ENCODE measurements at places on chromosomes 5 and 9.

- no peak for DNase-seq
These were observed 7.6 kb upstream of the OTULIN start for GRCh38 chr5:14656898-14657297.

- DNase-seq, result no peak
These were observed 84.1 kb downstream of the PTPDC1 start for GRCh38 chr9:94168203-94169000.

- no peak for DNase-seq
These were observed 85.5 kb upstream of the MARCHF11 start for GRCh38 chr5:16265141-16265540.

DNA sequence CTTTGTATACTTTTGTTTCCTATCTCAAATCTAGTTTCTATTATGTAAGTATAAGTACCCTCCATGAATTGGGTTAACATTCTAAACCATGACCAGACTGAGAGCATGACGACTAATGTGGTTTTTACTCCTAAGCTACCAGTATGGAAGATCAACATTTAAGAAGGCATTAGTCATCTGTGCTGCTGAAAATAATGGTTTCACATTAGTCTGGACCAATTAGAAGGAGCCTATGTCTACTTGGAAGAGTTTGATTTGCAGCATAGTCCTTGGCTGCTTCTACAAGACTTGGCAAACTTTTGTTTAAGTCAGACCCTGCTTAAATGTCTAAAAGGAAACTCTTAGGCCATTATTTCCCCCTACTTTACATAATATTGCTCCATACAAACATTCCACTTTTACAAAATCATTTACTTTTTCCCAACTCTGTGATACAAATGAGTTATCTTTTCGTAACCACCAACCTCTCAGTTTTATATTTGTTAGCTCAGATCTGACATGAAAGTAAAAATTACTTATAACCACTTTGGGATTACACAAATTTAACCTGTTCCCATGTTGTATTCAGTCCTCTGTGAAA is 186.7 kb downstream of the COMMD10 start:
- no peak for DNase-seq

DNA sequence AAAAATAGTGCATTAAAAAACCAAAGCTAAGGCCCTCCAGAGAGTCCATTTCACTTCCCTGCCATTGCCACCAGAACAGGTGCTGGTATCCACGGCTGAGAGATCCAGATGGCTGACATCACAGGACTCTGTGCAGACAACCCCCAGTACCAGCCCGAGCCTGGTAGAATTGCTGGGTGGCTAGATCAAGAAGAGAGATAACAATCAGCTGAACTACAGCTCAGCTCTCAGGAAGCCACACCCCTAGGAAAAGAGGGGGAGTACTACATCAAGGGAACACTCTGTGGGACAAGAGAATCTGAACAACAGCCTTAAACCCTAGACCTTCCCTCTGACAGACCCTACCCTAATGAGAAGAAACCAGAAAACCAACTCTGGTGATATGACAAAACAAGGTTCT is 73.8 kb upstream of the SLIT3 start:
- DNase-seq, result no peak

DNA sequence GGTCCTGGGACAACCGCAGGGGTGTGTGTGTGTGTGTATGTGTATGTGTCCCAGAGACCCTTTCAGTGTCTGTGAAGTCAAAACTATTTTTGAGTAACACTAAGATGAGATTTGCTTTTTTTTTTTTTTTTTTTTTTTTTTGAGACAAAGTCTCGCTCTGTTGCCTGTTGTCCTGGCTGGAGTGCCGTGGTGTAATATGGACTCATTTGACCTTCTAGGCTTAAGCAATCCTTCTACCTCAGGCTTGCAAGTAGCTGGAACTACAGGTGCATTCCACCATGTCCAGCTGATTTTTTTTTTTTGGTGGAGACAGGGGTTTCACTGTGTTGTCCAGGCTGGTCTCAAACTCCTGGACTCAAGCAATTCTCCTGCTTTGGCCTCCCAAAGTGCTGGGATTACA is 97.4 kb upstream of the KLF9 start:
- DNase-seq, result no peak

DNA sequence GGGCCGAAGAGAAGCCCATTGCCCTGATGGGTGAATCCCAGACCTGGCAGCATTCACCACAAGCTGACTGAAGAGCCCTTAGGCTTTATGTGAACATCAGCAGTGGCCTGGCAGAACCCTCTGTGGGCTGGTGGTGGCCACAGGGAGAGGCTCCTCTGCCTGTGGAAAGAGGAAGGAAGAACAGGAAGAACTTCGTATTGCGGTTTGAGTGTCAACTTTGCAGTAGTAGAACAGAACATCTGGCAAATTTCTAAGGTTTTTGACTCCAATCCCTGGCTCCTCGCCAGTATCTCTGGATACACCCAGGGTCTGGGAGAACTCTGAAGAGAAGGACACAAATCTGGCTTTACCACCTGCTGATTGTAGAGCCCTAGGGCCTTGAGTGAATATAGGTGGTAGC is 356.4 kb upstream of the GRAMD2B start:
- DNase-seq, result no peak

GRCh38 chr9:116286297-116286696 is 132.7 kb downstream of the PAPPA start:
- no peak for DNase-seq

GRCh38 chr5:101532430-101532829 is 629.3 kb upstream of the ST8SIA4 start:
- no peak for DNase-seq

All from posterior vena cava (tissue), 2 donors.